ENCODE measurements at places on chromosomes 2 and 18.

DNA sequence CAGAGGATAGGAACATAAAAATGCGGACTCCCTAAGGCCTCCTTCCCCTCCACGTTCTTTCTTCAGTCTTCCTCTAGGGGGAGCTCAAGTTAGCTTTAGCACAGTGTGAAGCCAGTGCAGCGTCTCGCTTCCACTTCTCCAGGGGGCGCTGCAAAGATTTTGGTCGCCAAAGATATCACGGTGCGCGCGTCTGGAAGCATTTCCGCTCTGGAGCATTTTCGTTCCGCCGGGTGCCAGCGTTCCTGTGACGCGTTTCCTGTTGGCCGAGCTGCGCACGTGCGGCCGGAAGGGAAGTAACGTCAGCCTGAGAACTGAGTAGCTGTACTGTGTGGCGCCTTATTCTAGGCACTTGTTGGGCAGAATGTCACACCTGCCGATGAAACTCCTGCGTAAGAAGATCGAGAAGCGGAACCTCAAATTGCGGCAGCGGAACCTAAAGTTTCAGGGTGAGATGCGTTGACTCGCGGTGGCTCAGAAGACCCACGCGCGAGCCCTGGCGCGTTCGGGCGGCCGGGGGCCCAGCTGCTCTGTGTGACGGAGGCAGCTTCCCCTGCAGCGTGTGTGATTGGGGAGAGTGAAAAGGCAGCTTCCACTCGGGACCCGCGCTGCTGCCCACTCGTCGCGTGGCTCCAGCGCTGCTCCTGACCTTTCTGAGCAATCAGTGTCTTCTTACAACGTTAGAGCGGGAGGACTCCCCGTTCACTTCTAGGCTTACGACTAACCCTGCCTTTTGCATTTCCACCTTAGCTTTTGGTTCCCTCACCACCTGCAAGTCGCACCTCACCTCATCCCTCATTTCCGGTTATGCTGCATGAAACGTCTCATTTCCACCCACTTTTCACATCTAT lies at the start of gene DDX18:
DDX18 (plus strand) TSS at position 275 of the 848 bp plus-strand sequence; CDS start at position 362, 87 bp downstream.
- peak; percentile 96 for DNase-seq

DNA sequence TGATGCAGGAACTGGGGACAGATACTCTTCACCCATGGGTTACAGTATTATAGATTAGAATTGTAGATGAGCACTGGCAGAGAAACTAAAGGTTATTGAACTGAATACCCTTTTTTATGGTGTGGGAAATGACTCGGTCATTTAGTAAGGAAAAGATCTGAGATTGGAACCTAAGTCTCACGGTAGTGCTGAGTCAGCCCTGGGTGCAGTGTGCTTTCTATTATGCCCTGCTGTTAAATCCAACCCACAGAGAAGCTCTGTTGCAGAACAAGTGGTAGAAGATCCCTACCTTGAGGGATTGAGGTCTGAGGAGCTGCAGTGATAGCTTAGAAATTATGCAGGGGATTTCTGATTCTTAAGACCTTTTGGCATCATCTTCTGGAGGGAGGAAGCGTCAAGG lies 12.7 kb downstream of the CCT7 start:
- no peak for DNase-seq

GRCh38 chr2:126187668-126188067 lies 468.3 kb upstream of the GYPC start:
- DNase-seq = no peak

- DNase-seq = no peak
Observed at GRCh38 chr2:157053876-157054275, 203.6 kb upstream of the GALNT5 start.

GRCh38 chr18:59606193-59607077 lies 90.8 kb downstream of the CCBE1 start:
- no peak for DNase-seq

- no peak for DNase-seq
Observed at GRCh38 chr2:62554440-62554839, 48.4 kb upstream of the TMEM17 start.

- DNase-seq = no peak
Observed at GRCh38 chr2:237073552-237073951, 12.1 kb upstream of the COPS8 start.

DNA sequence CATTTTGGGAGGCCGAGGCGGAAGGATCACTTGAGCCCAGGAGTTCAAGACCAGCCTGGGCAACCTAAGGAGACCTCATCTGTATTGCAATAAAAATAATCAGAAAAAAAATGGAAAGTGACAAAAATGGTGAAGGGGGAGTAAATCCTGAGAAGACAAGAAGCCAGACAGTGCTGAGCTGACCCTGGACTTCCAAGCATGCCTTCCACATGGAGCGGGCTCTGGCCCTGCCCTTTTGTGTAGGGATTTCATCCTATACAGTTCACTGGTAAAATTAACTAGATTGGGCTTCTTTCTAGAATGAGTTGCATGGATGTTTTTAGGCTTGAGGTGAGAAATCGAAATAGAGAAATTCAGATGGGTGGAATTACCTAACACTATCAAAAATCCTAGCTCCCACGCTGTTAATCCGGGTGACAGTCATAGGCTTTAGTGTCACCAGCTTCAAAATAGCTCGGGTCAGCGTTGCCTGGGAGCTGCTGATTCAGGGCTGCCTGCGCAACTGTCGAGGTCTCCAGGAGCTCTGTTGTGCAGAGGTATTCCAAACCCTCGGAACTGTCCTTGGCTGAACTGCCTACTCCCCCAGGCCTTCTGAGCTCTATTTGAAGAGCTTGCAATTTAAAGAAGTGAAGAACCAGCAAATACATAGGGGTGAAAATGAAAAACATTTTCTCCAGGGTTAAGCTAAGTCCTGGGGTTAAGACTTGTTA lies 21.5 kb upstream of the ZNF532 start:
- no peak for DNase-seq

GRCh38 chr2:207151048-207151447 lies 14.7 kb downstream of the KLF7 start:
- DNase-seq = no peak

DNA sequence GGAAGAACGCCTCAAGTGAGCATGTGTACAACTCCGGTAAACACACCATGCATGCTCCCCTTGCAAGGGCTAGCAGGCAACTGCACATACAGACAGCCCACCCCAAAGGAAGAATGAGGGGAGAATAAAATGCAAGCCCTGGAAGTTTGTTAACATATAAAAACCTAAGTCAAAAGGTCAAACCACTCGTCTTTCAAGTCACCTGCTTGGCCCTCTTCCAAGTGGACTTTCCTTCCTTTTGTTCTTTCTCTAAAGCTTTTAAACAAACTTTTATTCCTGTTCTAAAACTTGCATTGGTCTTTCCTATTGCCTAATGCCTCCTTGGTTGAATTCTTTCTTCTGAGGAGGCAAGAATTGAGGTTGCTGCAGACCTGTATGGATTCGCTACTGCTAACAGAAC lies 5.2 kb upstream of the RPIA start:
- DNase-seq = no peak

DNA sequence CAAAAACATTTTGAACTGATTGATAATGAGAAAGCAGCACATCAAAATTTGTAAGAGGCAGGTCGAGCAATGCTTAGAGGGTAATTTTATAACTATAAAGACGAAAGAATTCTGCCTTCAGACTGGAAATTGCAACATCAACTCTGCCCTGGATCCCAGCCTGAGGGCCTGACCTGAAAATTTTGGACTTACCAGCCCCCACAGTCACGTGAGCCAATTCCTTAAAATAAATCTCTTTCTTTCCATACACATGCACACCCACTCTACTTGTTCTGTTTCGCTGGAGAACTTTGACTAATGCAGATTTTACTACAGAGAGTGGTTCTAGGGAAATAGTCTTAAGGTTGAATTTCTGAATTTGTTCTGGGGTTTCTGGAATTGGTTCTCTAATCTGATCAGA lies 14.6 kb upstream of the ACOXL start:
- DNase-seq = no peak

GRCh38 chr2:132426656-132427055 lies 10.1 kb downstream of the GPR39 start:
- no peak for DNase-seq

GRCh38 chr2:6970551-6970950 lies 53.3 kb downstream of the RNF144A start:
- no peak for DNase-seq

- DNase-seq = no peak
Observed at GRCh38 chr18:74834424-74835309, 237.0 kb downstream of the ZNF407 start.

- no peak for DNase-seq
Observed at GRCh38 chr2:195552581-195552980, 104.4 kb upstream of the SLC39A10 start.

DNA sequence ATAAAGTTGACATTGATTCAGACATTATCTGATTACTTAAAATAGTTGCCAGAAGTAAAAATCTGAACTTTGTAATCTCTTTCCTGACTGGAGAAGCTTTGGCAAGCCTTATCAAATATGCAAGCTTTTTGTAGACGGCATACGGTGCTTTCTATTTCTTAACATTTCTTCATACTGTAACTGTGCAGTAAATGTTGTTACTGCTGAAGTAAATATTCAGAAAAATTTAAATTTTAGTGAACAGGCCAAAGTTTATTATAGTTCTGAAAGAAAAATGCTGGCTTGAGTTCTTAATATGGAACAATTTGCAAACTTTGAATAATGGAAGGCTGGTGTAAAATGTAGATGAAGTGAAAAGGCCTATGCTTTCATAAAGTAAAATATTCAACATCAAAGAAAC lies 1.8 kb downstream of the TTN start:
- no peak for DNase-seq

DNA sequence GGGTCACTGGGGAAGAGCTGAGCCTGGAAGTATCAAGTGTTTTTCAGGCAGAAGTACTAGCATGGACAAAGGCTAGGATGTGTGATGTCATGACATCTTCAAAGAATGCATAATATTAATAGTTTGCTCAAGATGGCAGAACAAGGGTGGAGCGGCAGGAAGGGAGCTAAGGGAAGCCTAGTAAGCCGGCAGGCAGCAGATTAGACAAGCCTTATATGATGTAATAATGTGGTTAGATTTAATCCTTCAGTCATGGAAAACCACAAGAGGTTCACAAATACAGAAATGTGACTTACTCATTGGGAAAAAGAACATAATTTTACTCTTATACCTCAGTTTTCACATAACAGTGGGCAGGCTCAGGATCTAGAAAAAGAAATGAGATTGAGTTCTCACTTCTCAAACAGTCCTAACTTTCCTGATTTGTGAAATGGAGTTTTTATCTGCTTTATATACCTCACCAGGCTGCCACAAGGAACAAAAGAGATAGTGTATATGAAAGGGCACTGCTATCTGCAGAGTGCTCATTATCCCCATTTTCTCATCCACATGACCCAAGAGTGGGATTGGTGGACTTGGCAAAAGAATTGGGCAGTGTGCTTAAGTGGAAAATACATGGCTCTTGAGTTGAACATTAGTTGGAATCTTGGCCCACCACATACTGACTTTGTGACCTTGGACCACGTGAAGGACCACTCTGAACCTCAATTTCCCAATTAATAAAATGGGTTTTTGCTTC lies 89.1 kb upstream of the LHCGR start:
- DNase-seq = no peak

DNA sequence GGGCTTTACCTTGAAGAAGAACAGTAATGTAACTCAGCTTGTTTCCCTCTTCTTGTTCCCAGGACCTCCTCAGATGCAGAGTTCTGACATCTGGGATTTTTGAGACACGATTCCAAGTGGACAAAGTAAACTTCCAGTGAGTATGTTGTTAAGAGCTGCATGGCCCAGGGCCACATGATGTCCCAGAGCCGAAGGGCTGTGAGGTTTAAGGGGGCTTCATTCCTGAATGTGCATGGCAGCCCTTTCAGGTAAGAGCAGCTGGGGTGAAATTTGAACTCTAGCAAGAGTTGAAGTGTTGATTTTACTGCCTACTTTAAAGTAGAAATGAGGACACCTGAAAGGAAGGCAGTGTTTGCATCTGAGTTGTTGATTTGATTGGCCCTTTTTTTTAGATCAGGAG lies 13.3 kb downstream of the CHMP1B start:
- DNase-seq = no peak

- DNase-seq = no peak
Observed at GRCh38 chr18:45102863-45103262, 422.2 kb downstream of the SETBP1 start.

- DNase-seq = no peak
Observed at GRCh38 chr2:64945973-64946768, 43.0 kb upstream of the SLC1A4 start.

GRCh38 chr2:190181123-190181669 lies 118.7 kb upstream of the MSTN start:
- DNase-seq = no peak

DNA sequence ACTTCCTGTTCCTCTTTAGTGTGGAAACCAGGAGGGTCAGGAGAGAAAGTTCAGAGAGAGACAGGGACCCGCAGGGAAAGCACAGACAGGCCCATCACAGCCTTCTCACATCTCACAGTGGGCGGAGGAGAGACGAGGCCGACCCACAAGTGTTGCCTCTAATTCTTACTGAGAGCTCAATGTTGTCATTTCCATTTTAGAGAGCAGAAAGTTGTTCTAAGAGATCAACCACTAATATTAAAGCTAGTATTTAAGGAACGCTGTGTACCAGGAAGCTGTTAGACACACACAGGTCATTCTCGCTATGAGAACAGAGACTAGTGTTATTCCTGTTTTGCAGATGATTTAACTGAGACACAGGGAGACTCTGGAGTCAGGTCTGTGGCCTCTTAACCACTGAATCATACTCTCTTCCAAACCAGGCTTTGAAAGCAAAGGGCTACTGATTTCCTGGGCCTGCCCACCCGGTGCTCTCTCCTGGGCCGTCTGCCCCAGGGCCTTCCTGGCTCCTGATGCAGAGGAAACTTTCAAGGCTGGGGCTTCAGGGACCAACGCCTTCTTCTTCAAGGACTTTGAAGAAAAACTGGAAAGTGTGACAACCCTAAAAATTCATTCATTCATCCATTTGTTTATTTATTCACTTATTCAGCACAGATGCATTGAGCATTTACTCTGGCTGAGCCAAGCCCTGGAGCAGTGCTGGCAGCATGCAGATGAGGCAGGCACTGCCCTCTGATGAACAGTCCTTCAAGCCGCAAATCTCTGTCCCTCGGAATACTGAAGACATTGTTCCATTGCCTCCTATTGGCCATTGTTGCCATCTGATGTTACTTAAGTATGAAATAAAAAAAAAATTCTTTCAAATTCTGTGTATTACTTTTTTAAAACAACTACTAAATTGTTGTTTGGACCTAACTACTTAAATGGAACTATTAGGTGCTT lies 37.2 kb upstream of the BIN1 start:
- DNase-seq = no peak

- no peak for DNase-seq
Observed at GRCh38 chr2:61575447-61575859, 37.3 kb upstream of the XPO1 start.

Measured in DMS79 (cell line).